ENCODE measurements at places on chromosomes 2 and 18.

GRCh38 chr18:58307441-58307840 is 263.4 kb downstream of the NEDD4L start:
- DNase-seq = no peak

- no peak for DNase-seq
Measured at GRCh38 chr2:232400256-232401015, 6.2 kb upstream of the ALPG start.

- DNase-seq = no peak
Measured at GRCh38 chr2:168192839-168193616, 54.4 kb downstream of the STK39 start.

- DNase-seq = no peak
Measured at GRCh38 chr2:39492095-39492590, 55.1 kb upstream of the MAP4K3 start.

- DNase-seq = no peak
Measured at GRCh38 chr2:105778080-105778607, 33.4 kb downstream of the NCK2 start.

GRCh38 chr2:176137906-176138305 is 8.4 kb downstream of the HOXD8 start:
- no peak for DNase-seq

DNA sequence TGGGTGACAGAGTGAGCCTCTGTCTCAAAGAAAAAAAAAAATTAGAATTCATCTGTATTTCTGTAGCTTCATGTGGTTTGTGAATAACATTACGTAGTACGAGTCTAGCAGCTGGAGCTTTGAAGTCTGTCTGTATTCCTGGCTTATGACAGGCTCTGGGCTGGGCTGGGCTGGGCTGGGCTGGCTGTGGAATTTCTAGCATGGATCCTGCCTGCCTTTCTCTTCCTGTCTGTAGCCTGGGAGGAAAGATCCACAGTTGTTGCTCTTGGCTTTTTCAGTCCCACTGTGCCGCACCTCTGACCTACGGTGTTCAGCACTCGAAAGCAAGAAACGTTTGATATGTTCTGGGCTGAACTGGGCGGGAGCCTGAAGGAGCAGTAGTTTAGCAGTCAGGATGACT is 55.4 kb downstream of the BOLA3 start:
- DNase-seq = no peak

GRCh38 chr2:82494739-82495138 is 1964.3 kb downstream of the SUCLG1 start:
- DNase-seq = no peak

- DNase-seq = no peak
Measured at GRCh38 chr2:233821196-233821595, 33.1 kb downstream of the HJURP start.

- no peak for DNase-seq
Measured at GRCh38 chr2:226078666-226079065, 679.2 kb downstream of the NYAP2 start.

- no peak for DNase-seq
Measured at GRCh38 chr2:201984800-201985525, 48.7 kb upstream of the FZD7 start.

- no peak for DNase-seq
Measured at GRCh38 chr2:46784278-46784677, 131.3 kb downstream of the MCFD2 start.

GRCh38 chr2:8315531-8316165 is 366.2 kb upstream of the ID2 start:
- DNase-seq = no peak

DNA sequence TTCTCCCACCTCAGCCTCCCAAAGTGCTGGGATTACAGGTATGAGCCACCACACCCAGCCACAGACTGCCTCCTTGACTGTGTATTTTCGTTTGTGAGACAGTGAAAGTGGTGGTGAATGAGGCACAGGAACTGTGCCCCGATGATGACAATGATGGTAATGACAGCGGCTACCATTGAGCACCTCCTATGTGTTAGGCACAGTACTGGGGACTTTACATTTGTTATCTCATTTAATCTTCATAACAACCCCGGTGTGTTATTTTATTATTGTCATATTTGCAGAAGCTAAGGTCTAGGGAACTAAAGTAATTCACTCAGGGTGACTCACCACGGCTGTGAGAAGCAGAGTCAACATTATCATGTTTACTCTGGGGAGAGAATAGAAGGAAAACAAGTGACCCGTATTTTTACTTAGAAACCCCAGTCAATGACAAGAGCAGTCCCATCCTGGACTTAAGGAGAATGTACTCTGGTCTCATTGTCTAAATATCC is 77.6 kb upstream of the ALPP start:
- no peak for DNase-seq

DNA sequence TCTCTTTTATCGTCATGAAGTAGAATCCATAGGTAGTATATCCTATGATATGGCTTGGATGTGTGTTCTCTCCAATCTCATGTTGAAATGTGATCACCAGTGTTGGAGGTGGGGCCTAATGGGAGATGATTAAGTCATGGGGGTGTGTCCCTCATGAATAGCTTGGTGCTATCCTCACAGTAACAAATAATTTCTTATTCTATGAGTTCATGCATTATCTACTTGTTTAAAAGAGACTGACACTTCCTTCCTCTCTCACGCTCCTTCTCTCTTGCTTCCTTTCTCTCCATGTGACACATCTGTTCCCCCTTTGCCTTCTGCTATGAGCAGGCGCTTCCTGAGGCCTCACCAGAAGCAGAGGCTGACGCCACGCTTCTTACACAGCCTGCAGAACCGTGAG is 165.6 kb downstream of the MREG start:
- no peak for DNase-seq

- DNase-seq = no peak
Measured at GRCh38 chr18:48693006-48693405, 154.2 kb downstream of the CTIF start.

DNA sequence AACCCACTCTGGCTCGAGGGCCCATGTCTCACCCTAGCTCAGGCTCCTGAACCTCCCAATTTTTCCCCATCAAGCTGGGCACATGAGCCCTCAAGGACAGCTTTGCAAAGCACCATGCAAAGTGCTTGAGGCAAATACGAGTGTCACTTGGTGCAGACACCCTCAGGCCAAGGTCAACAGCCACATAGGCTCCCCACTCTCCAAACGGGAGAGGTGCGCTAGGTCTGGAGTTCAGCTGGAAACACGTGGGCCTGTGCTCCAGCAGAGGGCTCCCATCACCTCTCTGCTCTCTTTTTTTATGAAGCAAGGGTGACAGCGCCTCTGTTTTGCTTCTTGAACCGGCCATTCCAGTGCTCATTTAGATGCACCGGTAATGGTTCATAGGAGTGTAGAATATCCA is 11.9 kb upstream of the ARHGAP25 start:
- DNase-seq = no peak

GRCh38 chr2:105403783-105404698 is 5.2 kb upstream of the FHL2 start:
- peak; percentile 15 for DNase-seq

- no peak for DNase-seq
Measured at GRCh38 chr2:44515416-44515815, 153.7 kb downstream of the CAMKMT start.

DNA sequence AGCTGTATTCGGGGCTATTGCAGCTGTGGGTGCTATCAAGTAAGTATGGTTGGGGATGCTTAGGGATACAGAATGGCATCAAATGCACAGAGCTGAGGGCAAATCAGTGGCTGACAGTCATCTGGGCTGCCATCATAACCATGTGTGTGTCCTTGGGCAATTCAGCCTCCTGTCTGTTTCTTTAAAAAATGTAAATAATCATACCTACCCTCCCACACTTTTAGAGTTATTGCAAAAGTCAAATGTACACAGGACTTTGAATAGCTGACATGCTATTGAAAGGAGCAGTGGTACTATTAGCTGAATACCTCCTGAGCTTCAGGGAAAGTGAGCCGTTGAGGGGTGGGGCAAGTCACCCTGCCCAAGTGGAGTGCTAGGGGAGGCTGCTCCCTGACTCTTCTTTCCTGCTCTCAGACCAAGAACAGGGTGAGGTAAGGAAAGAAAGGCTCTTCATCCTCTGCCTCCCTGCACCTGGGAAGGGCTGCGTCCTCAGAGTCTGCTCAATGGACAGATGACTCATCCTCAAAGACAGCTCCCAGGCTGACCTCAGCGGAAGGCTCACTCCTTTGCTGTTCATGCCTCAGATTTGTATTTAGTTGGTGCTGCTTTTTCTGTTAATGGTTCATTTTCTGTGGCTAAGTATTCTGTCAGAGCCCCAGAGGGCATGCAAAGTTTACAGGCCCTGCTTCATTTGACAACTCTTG is 54.9 kb upstream of the BZW1 start:
- no peak for DNase-seq

- DNase-seq = no peak
Measured at GRCh38 chr2:230230087-230230486, 4.6 kb downstream of the SP140 start.

DNA sequence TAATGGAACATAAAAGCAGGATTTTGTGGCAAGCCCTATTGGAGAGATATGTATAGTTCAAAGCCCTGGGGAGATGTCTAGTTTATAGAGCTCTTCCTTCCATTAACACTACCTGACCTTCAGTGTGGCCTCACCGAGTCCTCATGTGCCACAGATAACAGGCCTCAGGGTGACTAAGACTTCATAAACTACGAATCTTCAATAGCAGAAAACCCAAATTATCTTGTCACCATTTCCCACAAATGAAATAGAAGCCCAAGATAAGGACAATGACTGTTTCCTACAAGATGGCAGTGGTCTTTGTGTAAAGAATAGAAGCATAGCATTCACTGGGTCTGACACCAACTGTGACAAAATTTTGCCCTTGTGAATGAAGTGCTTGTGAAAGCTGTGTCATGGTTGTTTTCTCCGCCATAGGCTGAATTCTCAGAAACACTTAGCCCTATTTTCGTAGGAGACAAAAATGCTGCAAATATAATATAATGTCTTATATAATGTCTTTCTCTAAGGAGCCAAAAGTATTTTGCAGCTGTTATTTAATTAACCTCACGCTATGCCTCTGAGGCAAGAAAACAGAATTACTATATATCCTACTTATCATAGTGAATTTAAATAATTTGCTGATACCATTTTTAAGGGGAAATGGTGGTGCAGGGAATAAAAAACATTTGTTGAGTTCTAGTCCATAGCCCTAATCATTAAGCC is 136.7 kb upstream of the CWC22 start:
- no peak for DNase-seq

DNA sequence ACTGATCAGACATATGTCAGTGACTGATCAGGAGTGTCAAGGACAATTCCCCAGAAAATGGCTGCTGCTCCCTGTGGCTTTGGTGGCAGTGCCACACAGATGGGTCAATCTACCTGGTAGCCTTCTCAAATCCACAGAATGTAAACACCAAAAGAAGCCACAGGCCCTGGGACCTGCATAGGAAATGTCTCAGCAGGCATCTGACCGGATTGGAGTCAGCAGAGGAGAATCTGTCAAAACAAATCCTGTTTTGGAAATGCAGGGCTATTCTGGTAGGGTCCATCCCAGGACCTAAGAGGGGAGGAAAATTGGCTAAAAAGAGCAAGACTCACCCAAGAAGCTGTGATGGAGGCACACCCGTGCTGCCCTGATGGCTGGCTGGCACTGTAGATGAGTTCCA is 189.7 kb downstream of the TMEM247 start:
- DNase-seq = no peak

- no peak for DNase-seq
Measured at GRCh38 chr2:63379451-63379850, 208.8 kb downstream of the WDPCP start.

- DNase-seq = no peak
Measured at GRCh38 chr2:27085673-27086089, 891 bp upstream of the KHK start.

DNA sequence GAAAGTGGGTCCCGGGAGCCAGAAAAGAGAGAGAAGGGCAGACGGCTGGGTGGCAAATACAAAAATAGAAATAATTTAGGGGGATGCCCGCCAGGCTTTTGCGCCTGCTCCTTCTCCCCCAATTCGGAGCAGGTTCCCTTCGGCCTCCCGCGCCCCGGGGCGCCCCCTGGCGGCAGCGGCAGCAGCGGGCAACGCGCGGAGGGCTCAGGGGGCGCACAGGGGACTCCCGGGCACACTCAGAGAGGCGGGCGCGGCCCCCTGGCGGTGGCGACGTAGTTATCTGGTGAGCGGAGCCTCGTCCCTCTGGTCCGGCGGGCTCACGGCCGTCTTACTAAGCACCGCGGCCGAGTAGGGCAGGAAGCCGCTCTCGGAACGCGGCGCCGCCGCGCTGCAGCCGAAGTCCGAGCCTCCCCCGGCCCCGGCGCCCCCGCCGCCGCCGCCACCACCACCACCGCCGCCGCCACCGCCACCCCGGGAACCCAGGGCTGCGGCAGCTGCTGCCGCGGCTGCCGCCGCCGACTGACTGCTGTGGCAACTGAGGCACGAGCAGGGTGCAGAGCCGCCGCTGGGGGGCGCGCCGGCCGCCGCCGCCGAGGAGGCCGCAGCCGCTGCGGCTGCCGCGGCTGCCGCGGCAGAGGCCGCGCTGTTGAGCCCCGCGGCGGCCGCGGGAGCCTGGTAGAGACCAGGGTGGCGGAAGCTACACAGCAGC is 3.8 kb downstream of the EVX2 start:
- peak; percentile 48 for DNase-seq

- peak; percentile 44 for DNase-seq
Measured at GRCh38 chr18:70454704-70455322, 166.0 kb downstream of the SOCS6 start.

GRCh38 chr2:33425161-33425560 is 51.3 kb upstream of the RASGRP3 start:
- no peak for DNase-seq

DNA sequence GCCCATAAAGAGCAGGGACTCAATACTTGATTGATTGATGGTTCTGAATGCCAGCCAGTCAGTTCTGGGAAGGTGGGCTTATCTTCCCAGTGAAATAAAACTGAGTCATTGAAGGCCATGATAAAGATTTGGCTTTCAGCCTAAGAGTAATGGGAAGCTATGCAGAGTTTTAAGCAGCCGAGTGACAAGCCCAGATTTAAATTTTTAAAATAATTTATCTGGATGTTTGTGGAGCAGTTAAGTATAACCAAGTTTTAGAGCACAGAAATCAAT is 122.8 kb downstream of the RAPGEF4 start:
- DNase-seq = no peak

DNA sequence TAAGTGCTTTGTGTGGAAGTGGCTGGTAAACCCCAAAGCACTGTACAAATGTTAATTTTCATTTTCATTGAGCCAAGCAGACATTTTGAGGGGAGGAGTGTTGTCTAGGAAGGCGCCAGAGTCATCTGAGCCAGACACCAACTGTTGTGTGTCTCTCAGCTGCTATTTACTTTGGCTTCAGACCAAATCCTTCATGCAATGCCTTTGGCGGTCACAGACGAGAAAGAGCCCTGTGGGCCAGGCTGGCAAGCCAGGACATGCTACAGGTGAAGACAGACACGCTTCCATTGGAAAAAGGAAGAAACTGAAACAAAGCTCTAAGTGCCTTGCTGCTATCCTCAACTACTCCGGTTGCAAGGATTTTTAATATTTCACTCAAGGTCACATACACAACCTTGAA is 115.4 kb upstream of the CDC42EP3 start:
- peak; percentile 36 for DNase-seq

Data from left kidney (tissue), 8 donors.